ENCODE measurements at places on chromosomes 3 and 15. TPM values are rescaled to one million over a fixed set of nuclear protein-coding genes. Genes with fewer than 3 reads are reported as not detected.

Gene PARP3
- 12.2 TPM for total RNA-seq

Gene SNTN
- not detected for total RNA-seq

Gene GP9
- total RNA-seq, result not detected

Gene DVL3
- 36.3 TPM for total RNA-seq

Gene CD86
- 0.19 TPM for total RNA-seq

Gene RRP9
- 82.4 TPM for total RNA-seq

Gene PRR23C
- not detected for total RNA-seq

Gene MST1R
- total RNA-seq, result 0.80 TPM

Gene SLC12A8
- 5.6 TPM for total RNA-seq

Gene FMN1
- 0.04 TPM for total RNA-seq

Gene RYR3
- total RNA-seq, result not detected

Gene C3orf20
- 0.08 TPM for total RNA-seq

Gene FBXW12
- total RNA-seq, result not detected

Gene POLQ
- total RNA-seq, result 19.8 TPM

Gene CPNE9
- 0.40 TPM for total RNA-seq

Gene THRB
- total RNA-seq, result not detected

Gene SCG5
- 0.70 TPM for total RNA-seq

Gene ISY1
- 80.1 TPM for total RNA-seq

Gene CASR
- not detected for total RNA-seq

Gene MAGI1
- 0.53 TPM for total RNA-seq

Gene HDC
- 0.19 TPM for total RNA-seq

Gene ROPN1
- total RNA-seq, result not detected

Gene CFAP92
- total RNA-seq, result 0.06 TPM

Gene GPR160
- 4.2 TPM for total RNA-seq

Gene CORO2B
- total RNA-seq, result 0.08 TPM

Gene KCNMB3
- total RNA-seq, result 0.23 TPM

Gene CDHR4
- total RNA-seq, result not detected

Gene ARL13B
- 15.6 TPM for total RNA-seq

Gene DUOXA2
- total RNA-seq, result not detected

Gene KCNH8
- total RNA-seq, result not detected

Gene HYAL3
- 9.4 TPM for total RNA-seq

Gene MCTP2
- 23.4 TPM for total RNA-seq

Gene AP3B2
- 0.44 TPM for total RNA-seq

Gene PPM1L
- 3.3 TPM for total RNA-seq

Gene GASK1A
- total RNA-seq, result not detected

Gene GP5
- 0.31 TPM for total RNA-seq

Gene NIT2
- 88.0 TPM for total RNA-seq

Gene CPLX3
- not detected for total RNA-seq

Gene CCRL2
- total RNA-seq, result 3.6 TPM

Gene C3orf85
- not detected for total RNA-seq
